GM18507 (cell line): ENCODE measurements at places on chromosomes 2 and 18.

DNA sequence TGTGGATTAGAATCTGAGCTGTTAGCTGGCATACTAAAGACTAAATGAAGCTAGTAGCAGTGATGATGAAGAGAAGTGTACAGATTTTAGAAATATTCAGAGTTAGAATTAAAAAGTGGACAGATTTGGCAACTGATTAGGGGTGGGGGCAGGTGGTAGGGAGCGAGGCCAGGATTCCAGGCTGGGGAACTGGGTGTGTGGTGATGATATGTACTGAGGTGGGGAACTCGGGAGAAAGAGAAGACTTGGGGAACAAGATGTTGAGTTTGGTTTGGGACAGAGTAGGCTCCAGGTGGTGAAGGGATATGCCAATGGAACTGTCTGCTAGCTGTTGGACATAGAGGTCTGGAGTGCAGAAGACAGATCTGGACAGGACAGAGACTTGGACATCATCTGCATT is 9.2 kb upstream of the CYP26B1 start:
- no peak for DNase-seq

DNA sequence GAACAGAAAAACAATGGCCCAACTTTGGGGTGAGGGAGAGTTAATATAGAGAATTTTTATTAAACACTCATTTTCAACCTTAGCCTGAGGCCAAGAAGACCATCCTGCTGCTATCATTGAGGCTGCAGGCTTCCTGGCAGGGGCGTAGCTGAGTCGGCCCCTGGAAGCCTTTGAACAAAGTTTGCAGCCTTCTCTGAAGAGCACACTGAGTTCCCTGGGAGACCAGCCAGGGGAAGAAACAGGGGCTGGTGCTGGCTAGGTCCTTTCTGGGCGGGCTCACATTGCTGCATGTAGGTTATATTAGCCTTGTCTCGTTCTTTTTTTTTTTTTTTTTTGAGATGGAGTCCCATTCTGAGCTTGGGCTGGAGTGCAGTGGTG is 126.8 kb upstream of the HS6ST1 start:
- no peak for DNase-seq

DNA sequence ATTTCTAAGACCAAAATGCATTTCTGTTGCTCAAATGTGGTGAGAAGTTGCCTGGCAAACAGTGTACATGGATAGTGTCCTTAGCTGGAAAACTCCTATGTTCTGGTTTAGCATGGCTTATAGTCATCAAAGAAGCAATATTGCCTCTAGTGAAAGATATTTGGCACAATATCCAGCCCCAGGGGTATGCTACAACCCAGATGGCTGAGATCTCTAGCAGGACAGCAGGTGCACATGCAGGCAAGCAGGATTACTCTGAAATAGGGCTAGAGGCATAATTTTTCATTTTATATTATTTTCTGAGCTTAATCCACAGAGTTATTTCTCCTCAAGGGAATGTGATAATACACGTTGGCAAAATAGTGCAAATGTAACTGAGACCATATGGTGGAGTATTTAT is 34.0 kb downstream of the CCDC195 start:
- DNase-seq = no peak

- DNase-seq = no peak
Observed at GRCh38 chr2:22273853-22274252, 1111.1 kb upstream of the KLHL29 start.

DNA sequence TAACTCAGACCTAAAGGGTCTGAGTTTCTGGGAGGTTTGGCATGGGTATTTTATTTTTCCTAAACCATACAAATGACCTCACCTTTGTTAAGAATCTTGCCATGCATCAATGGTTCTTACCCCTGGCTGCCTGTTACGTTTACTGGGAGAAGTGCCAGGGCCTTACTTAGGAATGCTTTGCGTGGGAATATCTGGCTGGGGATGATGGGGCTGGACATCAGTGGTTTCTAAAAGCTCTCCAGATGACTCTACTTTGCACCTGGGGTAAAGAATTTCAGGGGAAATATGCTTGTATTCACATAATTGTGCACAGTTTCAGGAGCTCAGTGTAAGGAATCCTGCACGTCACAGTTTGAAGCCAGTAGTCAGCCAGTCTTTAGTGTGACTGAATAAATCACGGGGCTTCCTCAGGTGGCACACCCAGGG is 18.2 kb upstream of the DAW1 start:
- no peak for DNase-seq
